Activated CD8-positive, alpha-beta memory T cell treated with anti-CD3 and anti-CD28 coated beads for 4 hours (primary cell): ENCODE measurements at places on chromosomes 3 and 15.

DNA sequence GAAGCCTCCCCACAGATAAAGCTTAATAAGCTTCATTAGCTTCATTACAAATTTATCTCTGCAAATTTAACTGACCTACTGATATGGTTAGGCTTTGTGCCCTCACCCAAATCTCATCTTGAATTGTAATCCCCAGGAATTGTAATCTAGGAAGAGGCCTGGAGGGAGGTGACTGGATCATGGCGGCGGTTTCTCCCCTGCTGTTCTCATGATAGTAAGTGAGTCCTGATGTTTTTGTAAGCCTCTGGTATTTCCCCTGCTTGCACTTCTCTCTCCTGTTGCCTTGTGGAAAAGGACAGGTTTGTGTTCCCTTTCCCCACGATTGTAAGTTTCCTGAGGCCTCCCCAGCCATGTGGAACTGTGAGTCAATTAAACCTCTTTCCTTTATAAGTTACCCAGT, 226.1 kb upstream of the TTC14 start:
- DNase-seq, result no peak

DNA sequence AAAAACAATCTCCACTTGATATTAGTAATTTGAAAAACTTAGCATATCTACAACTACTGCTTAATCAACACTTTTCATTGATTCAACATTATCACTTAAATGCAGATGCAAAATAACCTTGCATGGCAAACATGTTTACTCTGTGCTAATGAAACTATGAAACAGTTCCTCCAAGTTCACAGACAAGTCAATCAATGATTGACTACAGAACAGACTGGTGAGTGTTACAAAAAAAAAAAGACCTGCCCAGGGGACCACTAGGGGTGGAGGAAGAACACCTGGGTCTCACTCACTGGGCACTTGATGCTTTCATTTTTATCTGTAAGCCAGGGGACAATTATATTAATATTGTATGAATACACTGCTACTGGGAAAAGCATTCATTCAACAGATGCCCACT, 4.3 kb upstream of the NR2C2 start:
- no peak for DNase-seq

DNA sequence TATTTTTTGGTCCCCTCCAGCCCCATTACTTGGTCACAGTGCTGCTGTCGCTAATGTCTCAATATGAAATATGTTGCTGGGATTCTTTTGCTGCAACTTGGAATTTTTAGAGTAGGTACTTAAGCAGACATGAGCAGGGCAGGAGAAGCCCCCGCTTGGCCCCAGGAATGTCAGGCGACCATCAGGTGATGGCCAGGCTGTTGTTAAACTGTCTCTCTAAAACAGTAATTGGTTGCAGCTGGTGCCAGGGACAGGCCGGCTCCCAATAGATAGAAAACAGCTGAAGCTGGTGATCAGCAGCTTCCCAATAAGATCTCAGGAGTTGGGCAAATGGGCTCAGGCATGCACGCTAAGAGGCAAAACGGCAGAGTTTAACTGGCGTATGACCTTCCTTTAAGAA, 329.9 kb upstream of the TBL1XR1 start:
- DNase-seq, result no peak

DNA sequence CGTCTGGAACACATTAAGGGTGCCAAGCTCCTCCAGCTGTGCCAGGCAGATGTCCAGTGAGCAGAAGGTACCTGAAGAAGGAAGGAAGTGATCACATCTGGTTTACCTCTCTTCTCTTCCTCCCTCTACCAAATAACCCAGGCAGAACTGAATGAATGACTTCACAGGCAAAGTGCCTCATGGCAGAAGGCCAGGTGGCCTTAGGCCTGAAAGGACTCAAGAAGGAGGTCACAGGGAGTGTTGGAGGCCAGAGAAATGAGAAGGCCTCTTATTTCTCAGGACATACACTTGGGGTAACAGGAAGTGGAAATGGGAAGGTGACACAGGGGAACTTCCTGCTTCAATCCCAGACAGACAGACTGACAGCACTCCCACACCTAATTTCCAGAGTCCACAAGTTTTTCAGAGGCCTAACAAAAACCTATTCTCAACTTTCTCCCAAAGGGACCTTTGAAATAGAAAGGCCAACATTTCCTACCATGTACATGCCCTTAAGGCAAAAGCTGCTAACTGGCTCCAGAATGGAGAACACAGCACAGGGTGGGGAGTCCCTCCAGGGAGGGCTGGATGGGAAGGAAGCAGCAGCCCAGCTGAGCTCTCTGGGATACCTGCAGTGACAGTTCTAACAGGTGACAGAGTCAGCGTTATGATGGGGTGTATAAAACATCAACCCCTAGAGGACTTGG, 17.6 kb upstream of the SIN3A start:
- no peak for DNase-seq

DNA sequence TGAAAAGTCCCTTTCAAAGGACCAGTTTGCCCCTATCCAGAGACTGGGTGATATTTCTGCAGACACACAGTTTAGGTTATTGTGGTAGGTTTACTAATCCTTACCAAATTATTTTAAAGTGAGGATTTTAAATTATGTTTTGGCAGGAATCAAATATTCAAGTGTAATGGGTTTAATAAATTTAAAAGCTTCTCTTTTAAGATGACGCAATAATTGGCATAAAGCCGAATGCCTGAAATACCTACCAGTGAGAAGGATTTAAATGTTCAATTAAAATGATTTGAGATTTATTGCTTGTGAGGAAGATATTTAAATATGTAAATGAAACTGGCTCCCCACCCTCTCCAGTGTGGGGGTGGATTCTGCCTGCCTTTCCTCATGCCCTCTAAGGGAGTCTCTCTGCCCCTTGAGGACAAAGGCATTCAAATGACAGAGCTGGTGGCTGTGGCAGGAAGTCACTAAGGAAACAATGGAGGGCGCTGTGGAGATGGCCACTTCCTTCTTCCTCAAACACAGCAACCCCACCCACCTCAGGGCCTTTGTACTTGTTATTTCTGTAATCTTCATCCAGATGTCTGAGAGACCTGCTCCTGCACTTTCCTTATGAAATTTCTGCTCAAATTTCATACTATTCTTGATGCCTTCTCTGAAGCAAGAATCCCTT, 131.7 kb downstream of the TNIK start:
- no peak for DNase-seq

DNA sequence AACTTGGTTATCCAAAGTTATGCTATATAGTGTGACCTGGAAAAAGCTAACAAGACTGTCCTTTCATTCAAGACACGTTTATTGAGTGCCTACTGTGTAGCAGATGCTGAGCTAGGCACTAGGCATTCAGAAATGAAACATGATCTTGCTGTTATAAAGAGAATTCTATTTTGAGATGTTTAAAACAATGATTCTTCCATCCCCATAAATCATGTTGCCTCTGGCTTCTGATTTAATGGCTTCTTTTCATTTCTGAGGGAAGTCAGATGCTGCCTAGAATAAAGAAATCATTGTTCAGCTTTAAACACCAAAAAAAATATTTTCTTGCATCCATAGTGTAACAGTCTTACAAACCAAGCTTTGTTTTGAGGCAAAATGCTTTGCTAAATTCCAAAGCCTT, 620.9 kb upstream of the UBE2E2 start:
- DNase-seq, result no peak

- DNase-seq, result no peak
These were observed 64.4 kb upstream of the TPM1 start for GRCh38 chr15:62977952-62978811.

- DNase-seq, result no peak
These were observed 939.2 kb downstream of the NAALADL2 start for GRCh38 chr3:175798326-175798725.

DNA sequence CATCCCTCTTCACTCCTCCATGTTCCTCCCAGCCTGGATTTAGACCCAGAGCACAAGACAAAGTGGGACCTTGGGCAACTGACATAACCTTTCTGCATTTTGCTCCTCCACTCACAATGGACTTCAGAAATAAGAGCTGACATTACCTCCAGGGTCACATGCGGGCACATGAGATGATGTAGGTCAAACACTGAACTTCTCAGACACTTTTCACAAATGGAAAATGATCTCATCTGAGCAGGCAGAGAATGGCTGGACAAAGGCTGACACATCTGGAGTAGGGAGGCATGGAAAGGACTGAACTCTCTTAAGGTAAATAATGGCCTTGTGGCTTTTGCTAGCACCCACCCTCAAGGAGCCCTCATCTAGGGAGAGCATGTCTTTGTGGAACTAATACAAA, 849.2 kb upstream of the CFAP20DC start:
- no peak for DNase-seq

- no peak for DNase-seq
These were observed 33.9 kb upstream of the TMCO5A start for GRCh38 chr15:37900326-37901221.

DNA sequence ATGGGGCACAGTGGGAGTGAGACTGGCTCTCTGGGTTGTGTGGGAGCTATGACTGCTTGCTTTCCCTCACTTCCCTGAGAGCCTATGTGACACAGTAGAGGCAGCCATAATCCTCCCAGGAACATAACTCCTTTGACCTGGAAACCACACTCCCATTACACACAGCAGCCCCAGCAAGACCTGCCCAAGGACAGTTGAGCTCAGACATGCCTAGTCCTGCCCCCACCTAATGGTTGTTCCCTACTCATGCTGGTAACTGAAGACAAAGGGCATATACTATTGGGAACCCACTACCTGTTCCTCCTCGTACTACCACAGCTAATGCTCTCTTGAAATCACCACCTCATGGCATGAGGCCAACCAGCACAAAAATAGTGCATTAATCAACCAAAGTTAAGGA, 550.4 kb upstream of the ARPP21 start:
- DNase-seq, result no peak

GRCh38 chr3:30501526-30501925, 104.9 kb upstream of the TGFBR2 start:
- no peak for DNase-seq

DNA sequence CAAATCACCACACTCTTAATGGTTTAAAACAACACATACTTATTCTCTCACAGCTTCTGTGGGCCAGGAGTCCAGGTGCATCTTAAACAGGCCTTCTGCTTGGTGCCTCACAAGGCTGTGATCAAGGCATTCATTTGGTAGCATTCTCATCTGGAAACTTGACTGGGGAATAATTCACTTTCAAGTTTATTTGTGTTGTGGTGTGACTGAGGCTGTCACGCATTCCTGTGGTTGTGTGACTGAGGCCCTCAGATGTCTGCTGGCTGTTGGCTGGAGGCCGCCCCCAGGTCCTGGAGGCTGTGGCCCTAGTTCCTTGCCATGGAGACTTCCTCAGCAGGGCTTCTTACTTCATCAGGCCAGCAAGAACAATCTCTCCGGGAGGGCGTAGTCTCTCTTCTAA, 16.9 kb upstream of the FAM3D start:
- no peak for DNase-seq

- DNase-seq, result no peak
These were observed 65.8 kb downstream of the PEAK1 start for GRCh38 chr15:77354063-77354462.

GRCh38 chr3:106703524-106703923, 673.7 kb upstream of the CCDC54 start:
- no peak for DNase-seq

- no peak for DNase-seq
These were observed 53.6 kb upstream of the THRB start for GRCh38 chr3:24548278-24548677.

DNA sequence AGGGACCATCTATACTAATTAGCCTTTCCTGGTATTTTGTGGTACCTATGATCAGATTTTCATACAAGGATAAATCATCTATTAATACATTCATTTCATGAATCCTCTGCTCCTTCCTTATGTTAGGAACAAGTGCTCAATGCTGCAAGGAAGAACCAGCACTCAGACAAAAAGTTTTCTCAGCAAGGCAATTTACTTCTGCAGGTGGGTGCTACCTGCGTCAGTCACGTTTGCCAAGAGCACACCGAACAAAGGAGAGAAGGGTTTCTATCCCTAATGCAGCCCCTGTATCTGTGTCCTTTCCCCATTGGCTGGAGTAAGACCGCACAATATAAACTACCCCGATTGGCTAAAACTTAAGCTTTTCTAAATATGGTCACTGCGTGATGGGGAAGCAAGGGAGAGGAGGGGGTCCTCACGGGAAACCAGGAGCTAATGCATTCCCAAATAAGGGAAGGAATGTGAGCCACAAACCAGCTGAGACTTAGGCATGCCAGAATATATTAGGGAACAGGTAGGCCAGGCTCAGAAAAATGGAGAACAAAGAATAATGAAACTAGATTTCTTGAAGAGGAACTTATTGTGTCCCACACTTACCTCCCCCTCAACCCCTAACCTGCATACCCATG, 76.5 kb downstream of the AQR start:
- DNase-seq, result no peak

- no peak for DNase-seq
These were observed 34.5 kb downstream of the POMGNT2 start for GRCh38 chr3:43071313-43071893.

DNA sequence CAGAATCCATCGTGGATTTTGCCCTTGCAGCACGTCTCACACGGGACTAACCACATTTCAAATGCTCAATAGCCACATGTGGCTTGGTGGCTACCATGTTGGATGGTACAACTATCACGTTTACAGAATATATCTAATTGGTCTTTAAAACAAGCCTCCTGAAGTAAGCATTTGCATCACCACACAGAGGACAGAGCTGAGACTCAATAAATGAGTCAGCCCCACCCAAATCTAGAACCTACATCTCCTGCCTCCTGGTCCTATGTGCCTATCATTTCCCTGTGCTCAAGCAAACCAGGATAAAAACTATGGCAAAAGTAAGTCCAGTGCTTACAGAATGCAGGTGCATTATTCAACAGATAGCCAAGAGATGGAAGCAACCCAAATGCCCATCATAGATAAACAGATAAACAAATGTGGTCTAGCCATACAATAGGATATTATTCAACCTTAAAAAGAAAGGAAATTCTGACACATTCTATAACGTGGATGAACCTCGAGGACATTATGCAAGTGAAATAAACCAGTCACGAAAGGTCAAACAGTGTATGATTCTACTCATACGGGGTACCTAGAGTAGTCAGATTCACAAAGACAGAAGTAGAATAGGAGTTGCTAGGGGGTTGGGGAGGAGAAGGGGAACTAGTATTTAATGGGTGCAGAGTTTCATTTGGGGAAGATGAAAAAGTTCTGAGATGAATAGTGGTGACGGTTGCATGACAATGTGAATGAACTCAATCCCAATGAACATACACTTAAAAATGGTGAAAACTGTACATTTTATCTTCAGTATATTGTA, 43.9 kb downstream of the SRGAP3 start:
- DNase-seq, result no peak

DNA sequence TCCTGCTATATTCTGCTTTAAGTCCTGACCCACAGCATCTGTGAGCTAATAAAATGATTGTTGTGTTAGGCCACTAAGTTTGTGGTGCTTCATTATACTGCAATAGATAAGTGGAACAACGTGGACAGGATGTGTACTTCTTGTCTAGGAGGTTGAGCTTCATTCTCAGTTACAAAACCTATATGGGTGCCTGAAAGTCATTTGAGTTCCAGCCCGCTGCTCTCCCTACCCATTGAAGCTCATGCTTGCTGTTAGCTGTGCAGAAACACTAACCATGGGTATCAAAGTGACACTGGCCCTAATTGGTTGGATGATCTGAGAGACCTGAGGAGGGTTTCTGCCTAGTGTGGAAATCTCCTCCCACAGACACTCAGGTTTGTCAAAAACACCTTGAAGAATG, 357.2 kb downstream of the PDCD6IP start:
- no peak for DNase-seq
